ENCODE measurements at places on chromosomes 16 and 17. TPM values are rescaled to one million over a fixed set of nuclear protein-coding genes. Genes with fewer than 3 reads are reported as not detected.

The AGRP gene
- not detected for total RNA-seq

The KIF19 gene
- total RNA-seq = 0.58 TPM

The CHST4 gene
- total RNA-seq = 3.9 TPM

The CPNE7 gene
- total RNA-seq = 0.88 TPM

The GLP2R gene
- total RNA-seq = 0.68 TPM

The PTX4 gene
- not detected for total RNA-seq

The NPIPA7 gene
- total RNA-seq = 2.4 TPM

The APOBR gene
- total RNA-seq = 0.58 TPM

The GINS3 gene
- total RNA-seq = 1.9 TPM

The STX1B gene
- total RNA-seq = 4.2 TPM

The KIF18B gene
- 0.25 TPM for total RNA-seq

The UNC45B gene
- not detected for total RNA-seq

The SHISA9 gene
- 0.05 TPM for total RNA-seq

The SAMD14 gene
- 1.9 TPM for total RNA-seq

The LPO gene
- total RNA-seq = not detected

The CMTM4 gene
- 8.0 TPM for total RNA-seq

The HSD17B1 gene
- total RNA-seq = 1.3 TPM

The GNAO1 gene
- 24.4 TPM for total RNA-seq

The ABCA9 gene
- total RNA-seq = 8.9 TPM

Data from left lobe of liver (tissue), 2 donors.